ENCODE measurements at places on chromosomes 16 and 17. TPM values are rescaled to one million over a fixed set of nuclear protein-coding genes. Genes with fewer than 3 reads are reported as not detected.

- no peaks in the 10 kb centered on the region for H3K27me3 ChIP-seq
- no peak overlapping the region for H3K27ac ChIP-seq
- no peaks in the 10 kb centered on the region for H3K36me3 ChIP-seq
- H3K4me3 ChIP-seq, result no peak overlapping the region
- DNase-seq, result peak; percentile 69
- H3K4me1 ChIP-seq, result peaks cover 3% of the 10 kb centered on the region
Observed at GRCh38 chr16:72501739-72502593, 330.0 kb upstream of the PMFBP1 start.

DNA sequence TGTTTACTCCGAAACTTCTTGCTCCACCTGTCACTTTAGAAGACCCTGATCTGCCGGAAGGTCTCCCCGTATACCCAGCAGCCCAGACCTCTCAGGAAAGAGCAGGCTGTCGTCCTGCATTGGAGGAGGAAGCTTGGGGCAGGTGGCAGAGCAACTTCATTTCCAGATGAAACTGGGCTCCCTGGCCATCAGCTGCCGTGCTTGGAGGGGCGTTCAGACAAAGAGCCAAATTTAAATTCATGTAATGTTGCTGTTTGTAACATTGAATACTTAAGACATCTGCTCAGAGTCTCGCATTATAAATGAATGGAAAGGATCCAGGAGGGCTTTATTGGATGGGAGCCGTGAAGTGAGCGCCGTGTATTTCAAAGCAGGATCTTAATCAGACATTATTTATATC lies 628.5 kb downstream of the MAF start:
- H3K27ac ChIP-seq, result no peak overlapping the region
- H3K4me3 ChIP-seq, result no peak overlapping the region
- H3K36me3 ChIP-seq, result no peaks in the 10 kb centered on the region
- H3K27me3 ChIP-seq, result no peaks in the 10 kb centered on the region

The RNU2-1 gene
- 7,820 TPM for total RNA-seq

The SSTR5 gene
- not detected for total RNA-seq

The AXIN1 gene
- total RNA-seq, result 17.5 TPM
